ENCODE measurements at places on chromosomes 3 and 15.
A peak's percentile ranks its signal among the peaks of the same experiment; 100 is the strongest.

DNA sequence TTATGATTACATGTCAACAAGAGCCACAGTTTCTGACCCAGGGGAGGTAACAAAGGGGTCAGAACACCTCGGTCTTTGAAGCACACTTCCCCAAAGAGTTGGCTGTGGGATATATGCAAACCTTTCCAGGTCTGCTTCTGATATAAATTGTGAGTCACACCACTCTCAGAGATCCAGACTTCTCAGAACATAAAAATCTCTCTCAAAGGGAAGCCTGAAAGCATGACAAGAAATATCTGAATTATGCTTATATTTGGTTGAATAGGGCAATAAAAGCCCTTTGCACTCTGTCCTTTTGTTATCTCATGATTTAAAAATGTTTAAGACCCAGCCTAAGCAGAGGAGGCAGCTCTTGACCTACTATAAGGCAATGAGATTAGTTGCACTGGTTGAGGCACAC is 56.8 kb downstream of the MYH15 start:
- no peak for DNase-seq

DNA sequence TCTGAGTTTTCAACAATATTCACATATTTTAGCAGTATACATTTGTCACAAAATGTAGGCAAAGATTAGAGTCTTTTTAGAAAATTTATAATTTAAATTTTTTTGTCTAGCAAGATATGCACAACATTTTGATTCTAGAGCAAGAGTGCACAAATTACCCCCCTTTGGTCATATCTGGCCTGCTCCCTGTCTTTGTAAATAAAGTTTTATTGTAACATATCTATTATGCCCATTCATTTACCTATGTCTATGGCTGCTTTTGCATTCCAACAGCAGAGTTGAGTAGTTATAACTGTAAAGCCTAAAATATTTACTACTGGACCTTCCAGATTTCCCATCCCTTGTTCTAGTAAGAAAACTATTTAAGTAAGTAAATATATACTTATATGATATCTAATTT is 430.7 kb downstream of the EDEM1 start:
- no peak for DNase-seq

DNA sequence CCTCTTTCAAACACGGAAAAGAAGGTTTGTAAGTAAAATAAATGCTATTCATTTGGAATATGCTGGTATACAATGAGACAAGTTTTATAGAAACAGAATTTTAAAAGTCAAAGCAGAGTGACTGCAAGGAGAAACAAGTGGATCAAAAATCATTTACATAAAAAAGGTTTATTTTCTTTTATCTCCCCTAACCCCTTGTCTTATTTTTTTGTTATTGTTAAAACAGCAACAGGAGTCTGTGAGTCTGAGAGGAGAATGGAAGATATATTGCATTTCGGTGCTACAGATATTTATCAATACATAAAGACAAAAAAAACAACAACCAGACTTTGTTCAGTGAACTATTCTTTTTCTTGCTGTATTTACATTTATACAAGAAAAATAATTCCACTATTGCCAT is 1116.4 kb downstream of the OTOL1 start:
- no peak for DNase-seq

- no peak for DNase-seq
Observed at GRCh38 chr3:107384907-107385306, 7.7 kb downstream of the CCDC54 start.

- no peak for DNase-seq
Observed at GRCh38 chr3:127206154-127206553, 13.2 kb downstream of the PRR23E start.

GRCh38 chr3:184453296-184453695 is 73.4 kb downstream of the CHRD start:
- DNase-seq: no peak

- no peak for DNase-seq
Observed at GRCh38 chr3:142930463-142930862, 33.0 kb downstream of the PAQR9 start.

DNA sequence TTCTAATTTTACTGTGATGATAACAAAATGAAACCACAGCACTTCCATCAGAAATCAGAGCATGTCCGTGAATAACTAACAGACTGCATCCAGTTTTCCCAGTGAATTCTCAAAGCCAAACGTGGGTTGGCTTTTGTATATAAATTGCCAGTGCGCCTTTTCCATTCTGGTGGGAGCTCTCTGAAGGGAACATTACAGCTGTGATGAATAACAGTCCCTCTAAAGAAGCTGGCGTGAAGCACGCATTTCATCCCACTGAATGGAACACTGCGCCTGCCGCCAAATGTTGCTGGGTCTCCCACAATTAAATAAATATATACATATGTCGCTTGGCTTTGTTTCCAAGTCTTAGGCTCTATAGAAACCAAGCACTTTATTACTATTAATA is 113.0 kb upstream of the PFN2 start:
- DNase-seq: no peak

DNA sequence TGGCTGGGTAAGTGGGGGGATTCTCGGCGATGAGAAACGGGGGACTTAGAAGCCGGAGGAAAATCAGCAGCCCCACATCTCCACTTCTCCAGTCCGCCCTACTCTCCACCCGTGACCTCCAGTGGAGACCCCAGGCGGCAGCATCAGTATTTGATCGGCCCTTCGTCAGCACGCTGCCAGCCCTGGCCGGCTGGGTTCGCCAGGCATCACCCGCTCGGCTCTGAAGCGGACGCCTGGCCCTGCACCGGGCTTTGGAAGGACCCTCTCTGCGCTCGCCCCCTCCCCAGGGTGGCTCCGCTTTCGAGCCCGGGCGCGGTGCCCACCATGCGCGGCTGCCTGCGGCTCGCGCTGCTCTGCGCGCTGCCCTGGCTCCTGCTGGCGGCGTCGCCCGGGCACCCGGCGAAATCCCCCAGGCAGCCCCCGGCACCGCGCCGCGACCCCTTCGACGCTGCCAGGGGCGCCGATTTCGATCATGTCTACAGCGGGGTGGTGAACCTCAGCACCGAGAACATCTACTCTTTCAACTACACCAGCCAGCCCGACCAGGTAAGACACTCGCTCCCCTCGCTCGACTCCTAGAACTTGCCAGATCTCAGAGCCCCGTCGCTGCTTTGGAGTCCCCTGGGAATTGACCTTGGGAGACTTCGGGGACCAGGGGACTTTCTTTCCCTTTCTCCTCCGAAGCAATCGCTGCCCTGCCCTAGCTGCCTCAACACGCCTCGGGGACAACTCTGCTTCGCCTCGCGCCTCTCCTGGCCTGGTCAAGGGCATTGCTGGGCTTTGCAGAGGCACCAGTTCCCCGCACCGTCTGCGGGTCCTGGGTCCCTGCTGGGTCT is 561 bp downstream of the SIDT1 start:
- peak; percentile 53 for DNase-seq

DNA sequence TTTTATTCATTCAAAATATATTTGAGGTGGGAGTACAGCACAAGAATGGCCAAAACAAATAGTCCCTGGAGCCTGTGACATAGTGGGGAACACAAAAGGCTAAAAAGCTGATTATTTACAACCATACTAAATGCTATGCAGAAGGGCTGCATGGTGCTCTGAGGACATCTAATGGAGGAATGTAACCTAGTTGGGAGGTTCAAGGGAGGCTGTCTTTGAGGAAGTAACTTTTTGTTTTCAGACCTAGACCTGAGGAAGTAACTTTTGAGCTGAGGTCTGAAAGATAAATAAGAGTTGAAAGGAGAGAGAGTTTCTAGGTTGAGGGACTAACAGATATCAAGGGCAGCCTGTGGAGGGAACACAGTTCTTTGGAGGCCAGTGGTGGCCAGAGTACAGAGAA is 34.8 kb upstream of the RASA2 start:
- no peak for DNase-seq

DNA sequence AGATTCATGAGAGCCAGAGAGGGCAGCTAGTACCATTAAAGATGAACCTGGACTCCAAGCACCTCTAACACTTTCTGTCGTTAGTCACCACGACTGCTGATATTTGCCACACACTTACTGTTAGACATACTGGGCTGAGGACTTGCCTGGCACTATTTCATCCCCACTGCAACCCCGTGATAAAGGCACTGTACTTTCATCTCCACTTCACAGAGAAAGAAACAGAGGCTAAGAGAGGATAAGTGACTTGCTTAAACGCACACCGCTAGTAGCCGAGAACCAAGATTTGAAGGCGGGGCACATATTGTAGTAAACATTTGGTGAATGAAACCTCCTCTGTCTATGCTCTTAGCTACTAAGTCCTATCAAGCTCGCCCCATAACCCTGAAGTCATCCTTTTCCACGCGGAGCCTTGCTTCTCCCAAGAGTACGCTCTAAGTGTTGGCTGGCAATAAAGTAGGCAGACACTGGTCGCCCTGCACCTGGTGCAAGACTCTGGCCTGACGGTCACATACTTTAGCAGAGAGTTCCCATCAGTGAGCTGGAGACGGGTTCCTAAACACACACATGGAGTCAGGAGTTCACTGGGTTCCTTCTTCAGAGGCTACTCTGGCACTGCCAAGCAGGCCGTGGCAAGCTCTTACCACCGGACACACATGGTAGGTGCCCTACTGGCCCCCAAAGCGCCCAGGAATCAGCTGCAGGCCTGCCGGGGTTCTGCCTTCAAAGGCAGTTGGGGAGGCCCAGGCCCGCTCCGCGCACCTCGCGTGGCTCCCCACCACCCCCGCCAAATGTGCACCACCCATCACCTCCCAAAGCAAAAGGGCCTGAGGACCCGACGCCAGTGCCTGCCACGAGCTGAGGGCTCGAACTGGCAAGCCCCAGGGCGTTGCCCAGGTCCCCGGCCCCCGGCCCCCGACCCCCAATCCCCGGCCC is 951 bp downstream of the POMGNT2 start:
- no peak for DNase-seq

DNA sequence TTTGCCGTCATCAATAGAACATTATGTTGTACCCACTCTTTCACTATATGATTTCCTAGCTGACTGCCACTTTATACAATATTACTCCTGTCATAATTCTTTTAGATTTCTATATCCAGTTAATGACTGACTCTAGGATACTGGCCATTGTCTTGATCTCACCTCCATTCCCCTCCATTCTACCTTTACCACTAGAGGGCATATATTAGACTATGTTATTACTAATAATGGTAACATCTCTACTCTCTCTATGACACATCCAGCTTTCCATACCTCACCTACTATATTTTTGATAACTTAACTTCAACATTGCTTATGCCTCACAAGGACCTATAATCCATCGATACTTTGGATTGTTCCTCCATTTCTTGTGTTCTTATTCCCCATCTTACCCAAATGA is 31.4 kb upstream of the POU1F1 start:
- DNase-seq: no peak

GRCh38 chr15:38401701-38402100 is 52.2 kb upstream of the FAM98B start:
- no peak for DNase-seq

GRCh38 chr15:60541481-60542299 is 62.7 kb upstream of the ICE2 start:
- DNase-seq: no peak

GRCh38 chr3:30428251-30428650 is 178.2 kb upstream of the TGFBR2 start:
- no peak for DNase-seq

DNA sequence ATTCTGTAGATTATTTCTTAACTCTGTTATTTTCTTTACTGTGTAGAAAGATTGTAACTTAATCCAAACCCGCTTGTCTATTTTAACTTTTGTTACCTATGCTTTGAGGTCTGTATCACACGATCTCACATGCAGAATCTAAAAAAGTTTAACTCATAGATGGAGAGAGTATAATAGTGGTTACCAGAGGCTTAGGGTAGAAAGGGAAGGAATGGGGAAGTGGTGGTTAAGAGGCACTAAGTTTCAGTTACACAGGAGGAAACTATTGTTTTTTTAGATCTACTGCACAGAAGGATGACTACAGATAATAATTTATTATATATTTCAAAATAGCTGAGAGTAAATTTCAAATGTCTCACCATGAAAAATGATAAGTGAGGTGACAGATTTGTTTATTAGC is 515.2 kb downstream of the RSL24D1 start:
- DNase-seq: no peak

DNA sequence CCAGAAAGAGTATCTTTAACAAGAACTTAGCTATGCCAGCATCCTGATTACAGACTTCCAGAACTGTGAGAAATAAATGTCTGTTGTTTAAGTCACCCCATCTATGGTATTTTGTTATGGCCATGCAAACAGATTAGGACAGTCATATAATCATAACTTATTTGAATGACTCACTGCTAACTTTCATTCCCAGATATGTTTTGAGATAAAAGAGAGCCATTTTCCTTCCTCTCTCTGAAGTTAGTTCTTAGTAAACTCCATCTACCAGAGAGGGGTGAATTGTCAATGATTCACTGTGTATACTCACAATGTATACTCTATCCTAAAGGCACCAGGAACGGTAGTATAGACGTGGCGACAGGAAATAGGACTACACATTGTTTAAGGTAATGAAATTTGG is 179.4 kb upstream of the DPH6 start:
- DNase-seq: no peak

- DNase-seq: no peak
Observed at GRCh38 chr15:77830051-77830468, 197.3 kb upstream of the LINGO1 start.

- no peak for DNase-seq
Observed at GRCh38 chr3:133983126-133983525, 46.6 kb downstream of the SLCO2A1 start.

GRCh38 chr15:78061963-78062427 is 15.5 kb downstream of the TBC1D2B start:
- peak; percentile 27 for DNase-seq

- DNase-seq: no peak
Observed at GRCh38 chr3:103083848-103084631, 649.2 kb downstream of the ZPLD1 start.

- DNase-seq: no peak
Observed at GRCh38 chr15:51505251-51505650, 117.3 kb downstream of the DMXL2 start.

All from stimulated activated naive CD4-positive, alpha-beta T cell treated with Interleukin-2 at 50 U/mL for 16 hours (primary cell).